NCI-H2081 (cell line): ENCODE measurements at places on chromosomes 11 and 22.

DNA sequence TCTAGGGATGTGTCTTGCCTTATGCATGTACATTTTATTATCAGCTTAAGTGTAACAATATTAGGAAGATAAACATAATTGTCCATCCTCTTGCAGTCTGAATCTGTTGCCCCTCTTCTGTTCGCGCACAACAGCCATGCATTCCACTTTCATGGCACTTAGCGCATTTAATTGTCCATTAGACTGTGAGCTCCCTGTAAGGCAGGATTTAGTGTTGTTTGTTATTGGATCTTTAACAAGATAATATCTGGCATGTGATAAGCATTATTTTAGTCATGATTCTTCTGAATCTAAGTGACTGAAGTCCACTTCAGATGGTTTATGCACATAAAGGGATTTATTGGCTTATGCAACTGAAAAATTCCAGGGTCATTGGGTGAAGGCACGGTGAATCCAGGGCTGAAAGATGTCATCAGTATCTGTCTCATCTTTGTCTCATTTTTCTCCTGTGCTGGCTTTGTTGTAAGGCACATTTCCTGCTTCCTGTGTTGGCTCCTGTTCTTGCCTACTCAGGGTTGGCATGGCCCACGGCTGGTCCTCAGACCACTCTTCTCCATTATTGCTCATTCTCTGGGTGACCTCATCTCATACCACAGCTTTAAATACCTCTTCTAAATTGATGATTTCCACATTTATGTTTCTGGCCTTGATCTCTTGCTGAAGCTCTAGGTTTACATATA lies 37.6 kb downstream of the ATXN10 start:
- DNase-seq, result no peak

- no peak for DNase-seq
Measured at GRCh38 chr11:23100726-23101125, 240.5 kb upstream of the CCDC179 start.

DNA sequence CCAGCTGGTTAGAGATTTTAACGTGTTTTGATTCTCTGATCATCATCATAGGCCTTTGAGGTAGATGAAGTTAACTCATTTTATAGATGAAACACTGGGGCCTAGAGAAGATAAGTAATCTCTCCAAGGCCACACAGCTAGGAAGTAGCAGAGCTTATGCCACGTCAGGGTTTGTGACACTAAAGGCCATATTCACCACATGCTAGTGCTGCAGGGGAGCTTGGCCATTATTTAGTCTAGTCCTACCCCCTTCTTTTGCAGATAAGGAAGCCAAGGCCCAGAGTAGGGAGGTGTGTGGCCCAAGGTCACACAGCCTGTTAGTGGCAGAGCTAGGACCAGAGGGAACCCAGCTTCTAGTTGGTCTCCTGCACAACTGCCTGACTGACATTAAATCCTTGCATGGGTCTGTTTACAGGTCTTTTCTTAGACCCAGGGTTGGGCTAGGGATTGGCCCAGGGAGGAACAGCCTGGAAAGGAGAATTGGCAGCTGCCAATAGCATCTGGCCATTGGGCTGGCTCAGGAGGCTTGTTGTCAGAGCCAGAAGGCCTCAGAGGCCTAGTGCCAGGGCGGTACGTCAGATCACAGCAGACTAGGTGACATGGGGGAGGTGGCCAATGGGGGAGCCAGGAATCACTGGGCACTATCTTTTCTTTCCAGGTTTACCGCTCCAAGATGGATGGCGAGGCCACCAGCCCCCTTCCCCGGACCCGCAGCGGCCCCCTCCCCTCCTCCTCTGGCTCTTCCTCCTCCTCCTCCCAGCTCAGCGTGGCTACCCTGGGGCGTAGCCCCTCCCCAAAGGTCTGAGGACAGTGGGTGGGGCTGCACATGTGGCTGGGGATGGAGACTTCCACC lies 36.0 kb downstream of the PHLDB1 start:
- no peak for DNase-seq

DNA sequence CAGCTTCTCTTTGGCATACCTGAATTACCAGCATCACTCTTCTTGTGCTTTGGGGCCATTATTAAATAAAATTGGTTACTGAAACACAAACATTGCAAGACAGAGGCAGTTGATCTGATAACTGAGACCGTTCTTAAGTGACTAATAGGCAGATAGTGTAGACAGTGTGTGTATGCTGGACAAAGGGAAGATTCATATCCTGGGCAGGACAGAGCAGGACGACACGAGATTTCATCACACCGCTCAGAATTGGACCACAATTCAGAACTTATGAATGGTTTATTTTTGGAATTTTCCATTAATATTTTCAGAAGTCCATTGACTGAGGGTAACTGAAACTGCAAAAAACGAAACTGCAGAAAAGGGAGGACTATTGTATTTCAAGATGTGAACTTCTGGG lies 68.6 kb downstream of the LDLRAD3 start:
- no peak for DNase-seq

DNA sequence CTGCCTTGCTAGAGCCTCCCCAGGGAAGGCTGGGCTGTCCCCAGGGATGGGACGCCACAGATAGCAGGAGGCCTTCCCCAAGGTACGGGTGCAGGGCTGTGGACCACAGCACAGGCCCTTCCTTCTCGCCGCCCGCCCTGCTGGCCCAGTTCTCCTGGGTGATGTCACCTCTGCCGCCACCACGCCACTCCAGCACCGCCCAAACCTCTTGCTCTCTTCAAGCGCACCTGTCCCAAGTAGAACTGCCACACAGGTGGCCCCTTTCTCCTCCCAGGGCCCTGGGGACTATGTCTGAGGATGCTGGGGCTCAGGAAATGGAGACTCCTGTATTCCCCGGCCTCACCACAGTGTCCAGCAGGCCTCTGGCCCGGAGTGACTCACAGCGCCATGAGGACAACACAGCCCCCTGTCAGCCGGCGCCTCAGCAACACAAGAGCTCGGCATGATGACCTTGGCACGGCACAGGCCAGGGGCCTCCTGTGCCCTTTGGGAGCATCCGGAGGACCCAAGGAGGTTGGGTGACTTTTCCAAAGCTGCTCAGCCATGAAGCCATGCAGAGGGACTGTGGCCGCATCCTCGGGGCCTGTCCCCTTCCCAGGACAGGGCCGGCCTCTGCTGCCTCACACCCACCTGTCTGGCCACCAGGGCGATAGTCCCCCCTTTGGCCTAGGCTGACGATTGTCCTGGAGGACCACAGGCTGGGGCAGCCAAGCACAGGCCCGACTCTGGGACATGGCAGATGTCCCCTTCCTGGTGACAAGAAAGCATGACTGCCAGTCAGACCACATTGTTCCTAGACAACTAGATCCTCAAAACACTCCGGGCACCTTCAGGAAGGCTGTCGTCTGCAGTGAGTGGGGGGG lies 1023.5 kb downstream of the BRD1 start:
- no peak for DNase-seq
